Activated CD8-positive, alpha-beta T cell treated with anti-CD3 and anti-CD28 coated beads for 36 hours (primary cell): ENCODE measurements at places on chromosomes 12 and 14.

DNA sequence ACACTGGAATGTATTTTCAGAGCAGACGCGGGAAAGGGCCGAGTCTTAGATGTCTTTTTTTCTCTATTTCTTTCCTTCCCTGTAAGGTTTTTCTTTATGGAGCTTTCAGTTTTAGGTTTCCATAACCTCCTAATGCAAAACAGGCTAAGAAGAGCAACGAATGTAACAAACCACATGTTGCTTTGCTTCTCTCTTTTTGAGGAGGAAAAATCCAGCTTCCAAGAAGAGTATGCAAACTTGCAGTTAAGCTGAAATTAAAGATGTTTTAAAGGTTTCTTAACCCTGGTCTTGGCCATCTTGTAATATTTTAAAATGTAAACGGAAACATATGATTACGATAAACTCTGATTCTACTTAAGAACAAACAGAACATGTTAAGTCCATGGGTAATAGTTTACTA is 86.9 kb downstream of the PRICKLE1 start:
- no peak for DNase-seq

DNA sequence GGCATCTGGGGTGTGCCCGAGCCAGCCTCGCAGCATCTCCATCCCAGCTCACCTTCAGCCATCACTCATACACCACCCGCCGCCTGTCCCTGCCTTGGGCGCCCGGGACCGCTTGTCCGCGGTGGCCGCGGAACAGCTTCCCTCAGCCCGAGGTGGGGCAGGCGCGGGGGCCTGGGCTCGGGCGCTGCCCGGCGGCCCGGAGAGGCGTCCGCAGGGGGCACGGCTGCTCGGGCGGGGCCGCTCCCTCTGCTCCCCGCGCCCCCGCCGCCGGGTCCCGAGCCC is 430 bp downstream of the SLC41A2 start:
- H3K4me1 ChIP-seq, result peaks cover 26% of the 10 kb centered on the region
- peak overlapping the region; percentile 48 for H3K27ac ChIP-seq
- DNase-seq, result peak; percentile 49

DNA sequence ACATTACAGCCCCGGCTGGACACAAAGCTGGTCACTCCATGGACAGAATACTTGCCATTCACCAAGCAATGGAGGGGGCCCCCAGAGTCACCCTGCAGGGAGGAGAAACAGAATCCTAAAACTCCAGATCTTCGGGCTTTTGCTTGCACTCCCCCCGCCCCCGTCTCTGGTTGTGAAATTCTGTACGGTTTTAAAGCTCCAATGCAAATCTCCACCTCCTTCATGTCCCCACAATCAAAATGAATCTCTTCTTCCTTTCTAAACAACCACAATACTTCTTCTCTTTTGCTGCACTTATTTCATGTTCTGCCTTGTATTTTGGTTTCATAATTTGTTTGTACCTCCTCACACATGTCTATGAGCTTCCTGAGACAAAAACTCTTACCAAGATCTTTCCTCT is 5.8 kb upstream of the BIN2 start:
- DNase-seq, result peak; percentile 32
- H3K36me3 ChIP-seq, result no peaks in the 10 kb centered on the region
- peaks cover 46% of the 10 kb centered on the region for H3K4me1 ChIP-seq
- peak overlapping the region; percentile 66 for H3K27ac ChIP-seq

- no peak overlapping the region for H3K27ac ChIP-seq
- H3K36me3 ChIP-seq, result peaks cover 9% of the 10 kb centered on the region
- no peaks in the 10 kb centered on the region for H3K4me1 ChIP-seq
- H3K27me3 ChIP-seq, result no peaks in the 10 kb centered on the region
- no peak overlapping the region for H3K4me3 ChIP-seq
These were observed 66.8 kb downstream of the TXNDC16 start for GRCh38 chr14:52485350-52485960.

DNA sequence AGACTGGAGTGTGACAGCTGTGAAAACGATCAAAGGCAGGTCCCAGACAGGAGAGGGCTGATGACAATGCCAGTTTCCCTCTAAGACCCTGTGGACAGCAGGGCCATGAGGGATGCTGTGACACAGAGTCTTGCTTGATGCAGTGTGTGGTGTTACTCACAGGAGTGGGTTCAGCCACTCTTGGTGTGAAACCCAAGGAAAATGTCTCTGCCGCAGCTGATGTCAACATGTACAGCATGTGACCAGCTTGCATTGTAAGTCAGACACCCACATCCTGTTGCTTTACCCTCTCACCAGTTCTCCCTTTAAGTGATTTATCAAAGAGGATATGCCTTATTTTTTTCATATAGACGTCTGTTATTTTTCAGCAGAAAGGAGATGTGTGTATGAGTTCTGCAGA is 268.6 kb downstream of the BTG1 start:
- H3K4me1 ChIP-seq, result peaks cover 63% of the 10 kb centered on the region
- H3K27me3 ChIP-seq, result no peaks in the 10 kb centered on the region
- peaks cover 27% of the 10 kb centered on the region for H3K36me3 ChIP-seq
- DNase-seq, result peak; percentile 93
- H3K4me3 ChIP-seq, result peak overlapping the region; percentile 63

DNA sequence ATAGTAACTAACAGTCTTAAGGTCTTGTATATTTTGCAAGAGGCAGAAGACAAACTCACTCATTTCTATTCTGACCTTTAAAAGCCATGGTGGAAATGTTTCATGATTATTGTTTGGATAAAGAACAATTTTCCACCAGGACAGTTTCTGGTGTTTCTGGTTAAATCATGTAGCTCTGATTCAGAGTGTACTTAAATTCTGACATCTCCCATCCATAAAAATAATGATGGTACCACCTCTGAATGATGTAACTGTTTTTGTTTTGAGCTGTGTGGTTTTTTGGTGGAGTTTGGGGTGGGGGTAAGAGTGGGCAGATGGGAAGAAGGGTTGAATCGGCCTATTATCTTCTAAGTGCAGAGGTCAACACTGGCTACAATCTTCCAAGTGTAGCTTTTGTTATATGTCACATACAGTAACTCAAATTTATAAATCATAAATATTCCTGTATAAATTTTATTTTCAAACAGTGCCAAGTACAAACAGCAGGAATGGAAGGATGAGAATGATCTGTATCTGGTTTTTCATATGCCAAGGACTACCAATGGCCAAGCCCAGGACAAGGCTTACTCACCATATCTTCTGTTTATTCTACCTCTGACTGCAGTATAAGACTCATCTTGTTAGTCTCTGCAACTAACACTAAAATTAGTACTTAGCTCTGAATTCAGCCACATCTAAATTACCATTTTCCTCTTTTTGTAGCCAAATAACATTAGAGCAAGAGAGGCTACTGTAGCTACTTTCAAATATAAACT is 108.7 kb downstream of the BCAT1 start:
- H3K4me3 ChIP-seq, result peak overlapping the region; percentile 48
- H3K36me3 ChIP-seq, result peaks cover 22% of the 10 kb centered on the region
- H3K27ac ChIP-seq, result peak overlapping the region; percentile 84
- H3K27me3 ChIP-seq, result peaks cover 6% of the 10 kb centered on the region

DNA sequence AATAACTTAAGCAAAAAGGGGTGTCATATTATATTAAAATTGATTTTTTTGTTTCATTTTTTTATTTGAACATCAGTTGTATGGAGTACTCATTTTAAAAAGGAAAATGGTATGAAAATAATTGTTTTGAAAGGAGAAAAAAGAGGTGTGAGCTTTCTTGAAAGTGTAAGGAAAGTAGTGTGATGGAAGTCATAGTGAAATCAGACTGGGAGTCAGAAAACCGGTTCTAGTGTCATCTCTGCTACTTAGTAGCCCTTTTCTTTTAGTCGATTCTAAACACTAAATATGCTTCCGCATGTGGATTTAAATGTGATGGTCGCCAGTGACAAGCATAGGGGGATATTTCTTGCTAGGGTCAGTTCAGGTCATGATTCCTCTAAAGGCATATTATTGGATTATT is 1.8 kb upstream of the DYRK2 start:
- no peaks in the 10 kb centered on the region for H3K27me3 ChIP-seq
- no peak overlapping the region for H3K27ac ChIP-seq
- DNase-seq, result no peak
- peaks cover 17% of the 10 kb centered on the region for H3K36me3 ChIP-seq
- H3K4me1 ChIP-seq, result peaks cover 22% of the 10 kb centered on the region
